T1000 (cell line): ENCODE measurements at places on chromosomes 6 and 20.

DNA sequence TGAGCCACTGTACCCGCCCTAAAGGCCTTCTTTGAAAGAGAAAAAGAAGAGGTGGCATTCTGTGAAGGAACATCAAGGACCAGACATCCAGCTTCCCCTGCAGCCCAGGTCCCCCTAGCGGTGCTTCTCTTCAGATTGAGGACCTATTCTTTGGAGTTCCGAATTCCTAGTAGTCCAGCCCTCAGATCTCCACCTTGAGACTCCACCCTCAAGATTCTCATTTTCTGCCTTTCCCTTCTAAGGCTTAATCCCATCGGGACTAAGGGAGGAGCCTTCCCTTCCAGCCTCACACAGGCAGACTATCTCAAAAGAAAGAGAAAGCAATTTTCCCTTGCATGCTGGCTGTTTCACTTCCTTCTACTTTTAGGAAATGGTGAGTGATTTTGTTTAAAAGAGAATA, 32.5 kb downstream of the MUC22 start:
- DNase-seq: no peak

DNA sequence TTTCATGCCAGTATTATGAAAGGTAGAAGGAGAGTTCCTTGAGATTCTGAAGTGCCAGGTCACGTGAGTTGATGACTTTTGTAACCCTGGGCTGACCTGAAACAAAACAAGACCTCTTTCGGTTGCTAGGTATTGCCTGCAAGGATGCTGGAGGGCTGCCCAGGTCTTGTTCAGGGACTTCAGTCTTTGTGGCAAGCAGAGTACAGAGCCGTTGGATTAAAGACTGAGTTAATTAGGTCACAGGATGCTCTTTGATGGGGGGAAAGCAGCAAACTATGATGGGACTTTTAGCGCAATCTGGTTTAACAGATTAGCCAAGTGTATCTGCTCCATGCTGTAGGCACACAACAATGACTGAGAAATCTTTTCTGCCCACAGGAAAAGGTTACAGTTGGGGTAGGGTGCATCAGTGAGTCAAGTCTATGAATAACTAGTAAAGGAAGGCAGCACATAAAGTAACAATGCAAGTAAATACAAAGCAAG, 12.8 kb upstream of the ELOVL5 start:
- no peak for DNase-seq

GRCh38 chr20:57025666-57026224, 240.7 kb downstream of the BMP7 start:
- no peak for DNase-seq

- no peak for DNase-seq
Measured at GRCh38 chr6:151681433-151682059, 125.9 kb upstream of the ESR1 start.

DNA sequence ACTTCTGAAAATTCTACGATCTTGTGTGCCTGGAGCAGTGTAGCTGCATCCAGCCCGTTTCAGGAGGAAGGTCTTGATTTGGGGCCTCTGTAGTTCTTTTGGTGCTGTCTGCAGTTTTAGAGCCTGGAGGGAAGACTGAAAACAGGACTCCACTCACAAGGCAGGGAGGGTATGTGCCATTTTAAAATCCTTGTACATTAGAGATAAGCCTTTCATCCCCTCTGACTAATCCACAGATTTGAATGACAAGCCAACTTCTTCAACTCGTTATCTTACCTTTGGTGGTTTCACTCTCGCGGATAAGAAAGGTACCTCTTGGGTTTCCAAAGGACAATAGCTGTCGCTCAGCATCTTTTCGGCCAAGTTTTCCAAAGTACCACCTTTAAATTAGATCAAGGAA, 98.0 kb upstream of the TRAF3IP2 start:
- DNase-seq: no peak

GRCh38 chr6:110693994-110694393, 121.3 kb downstream of the CDK19 start:
- no peak for DNase-seq

GRCh38 chr20:57656252-57656820, 36.1 kb upstream of the ZBP1 start:
- no peak for DNase-seq
